ENCODE measurements at places on chromosomes 3 and 15.

DNA sequence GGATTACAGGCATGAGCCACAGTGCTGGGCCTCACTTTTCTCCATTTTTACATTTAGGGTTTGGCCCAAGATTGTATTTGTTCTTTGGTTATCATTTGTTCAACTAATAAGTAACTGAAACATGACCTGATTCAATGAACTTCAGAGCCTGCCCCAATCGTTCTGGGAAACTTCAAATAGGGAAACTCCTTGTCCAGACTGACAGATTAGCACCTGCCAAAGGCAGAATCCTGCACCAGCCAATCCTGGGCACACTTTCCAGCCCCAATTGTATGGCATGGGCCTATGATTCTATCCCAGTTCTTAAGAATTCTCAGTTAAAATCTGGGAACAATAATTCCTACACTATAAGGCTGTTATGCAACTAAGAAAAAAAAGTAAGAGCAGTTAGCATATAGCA is 18.3 kb upstream of the RAB43 start:
- DNase-seq = no peak

- no peak for DNase-seq
These were observed 117.8 kb downstream of the WNT5A start for GRCh38 chr3:55369141-55369847.

DNA sequence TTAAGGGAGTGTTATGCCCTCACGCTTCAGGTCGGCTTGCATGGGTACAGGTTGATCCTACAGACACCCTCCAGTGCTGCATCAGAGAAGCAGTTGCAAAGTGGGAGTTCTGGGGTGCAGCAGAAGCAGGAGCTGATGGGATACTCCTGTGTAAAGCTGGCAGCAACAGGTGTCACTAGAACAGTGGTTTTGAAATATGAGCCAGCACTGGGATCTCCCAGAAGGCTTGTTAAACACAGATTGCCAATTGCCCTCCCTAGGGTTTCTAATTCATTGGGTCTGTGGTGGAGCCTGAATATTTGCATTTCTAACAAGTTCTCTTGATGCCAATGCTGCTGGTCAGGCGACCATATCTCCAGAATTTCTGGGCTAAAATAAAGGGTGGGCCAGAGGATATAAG is 350.4 kb downstream of the CLSTN2 start:
- no peak for DNase-seq

- DNase-seq = no peak
These were observed 21.0 kb downstream of the LRRC31 start for GRCh38 chr3:169848741-169849140.
